Stimulated activated naive CD8-positive, alpha-beta T cell treated with anti-CD3 and anti-CD28 coated beads, Interleukin-15, amount 100 ng/mL, for 72 hours (primary cell): ENCODE measurements at places on chromosomes 16 and 17.

GRCh38 chr16:55152875-55153390, 171.1 kb upstream of the IRX6 start:
- DNase-seq, result no peak

DNA sequence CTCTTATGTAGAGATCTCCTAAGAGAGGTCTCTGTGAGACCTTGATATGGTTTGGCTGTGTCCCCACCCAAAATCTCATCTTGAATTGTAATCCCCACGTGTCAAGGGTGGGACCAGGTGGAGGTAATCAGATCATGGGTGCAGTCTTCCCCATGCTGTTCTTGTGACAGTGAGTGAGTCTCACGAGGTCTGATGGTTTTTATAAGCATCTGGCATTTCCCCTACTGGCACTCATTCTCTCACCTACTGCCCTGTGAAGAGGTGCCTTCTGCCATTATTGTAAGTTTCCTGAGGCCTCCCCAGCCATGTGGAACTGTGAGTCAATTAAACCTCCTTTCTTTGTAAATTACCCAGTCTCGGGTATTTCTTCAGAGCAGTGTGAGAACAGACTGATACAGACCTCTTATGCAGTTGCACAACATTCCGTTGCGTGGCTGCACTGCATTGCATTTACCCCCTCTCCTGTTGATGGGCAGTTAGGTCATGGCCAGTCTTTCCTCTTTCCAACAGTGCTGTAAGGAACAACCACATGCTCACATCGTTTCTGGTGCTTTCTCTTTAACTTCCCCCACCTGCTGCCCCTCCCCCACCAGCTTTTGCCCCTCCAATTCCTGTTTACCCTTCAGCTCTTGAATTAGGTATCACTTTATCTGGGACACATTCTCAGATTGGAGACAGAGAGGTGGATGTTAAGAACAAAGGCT, 43.6 kb upstream of the MED9 start:
- no peak for DNase-seq

DNA sequence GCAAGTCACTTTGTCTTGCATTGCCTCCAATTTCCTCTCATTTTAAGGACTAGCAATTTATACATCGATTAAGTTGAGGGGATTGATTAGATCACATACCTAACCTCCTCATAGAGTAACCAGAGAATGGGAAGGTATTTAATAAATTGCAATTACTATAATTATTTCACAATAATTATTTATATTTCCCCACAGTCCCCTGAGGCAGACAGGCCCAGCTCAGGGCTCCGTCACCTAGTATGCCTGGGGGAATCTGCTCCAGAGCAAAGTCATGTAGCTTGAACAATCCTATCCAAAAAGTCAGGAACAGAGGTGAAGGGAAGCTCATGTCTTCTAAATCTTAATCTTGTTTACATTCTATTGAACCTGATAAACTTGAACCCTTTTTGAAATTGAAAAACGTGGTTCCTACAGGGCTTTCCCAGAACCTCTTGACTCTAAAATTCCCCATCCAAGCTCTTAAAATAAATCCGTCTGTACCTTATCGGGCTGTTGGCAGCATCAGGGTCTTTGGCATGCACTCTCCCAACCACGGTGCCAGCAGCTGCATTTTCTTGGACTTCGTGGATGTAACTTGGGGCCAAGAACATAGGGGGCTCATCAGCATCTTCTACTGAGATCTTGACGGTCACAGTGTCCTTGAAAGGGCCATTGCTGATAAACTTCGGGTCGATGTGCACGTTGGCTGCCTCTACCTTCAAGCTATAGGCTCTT, 140.1 kb downstream of the CDH11 start:
- no peak for DNase-seq

- no peak for DNase-seq
Observed at GRCh38 chr16:52787709-52788108, 240.8 kb upstream of the TOX3 start.

GRCh38 chr17:78497115-78497540, 80.1 kb downstream of the DNAH17 start:
- peak; percentile 38 for DNase-seq
